ENCODE measurements at places on chromosomes 6 and 20.

DNA sequence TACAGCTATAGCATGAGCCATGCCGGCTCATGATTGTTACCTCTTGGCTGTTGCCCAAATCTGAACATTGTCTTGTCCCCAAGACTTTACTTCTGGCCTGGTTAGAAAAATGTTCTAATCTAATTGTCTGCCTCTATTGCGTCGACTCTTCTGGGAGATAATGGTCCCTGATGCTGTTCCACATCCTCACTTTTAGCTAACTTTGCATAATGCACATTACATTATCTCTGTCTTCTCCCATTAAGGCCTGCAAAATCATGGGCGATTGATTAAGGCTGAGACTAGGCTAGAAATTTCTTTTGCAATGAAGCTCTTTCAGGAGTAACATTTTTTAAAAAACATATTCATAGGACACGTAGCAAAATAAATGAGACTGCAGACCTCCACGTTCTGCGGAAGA is 961.0 kb downstream of the KIF16B start:
- DNase-seq = no peak

- DNase-seq = no peak
Observed at GRCh38 chr6:16781348-16782169, 20.3 kb upstream of the ATXN1 start.

GRCh38 chr6:106557837-106558236 is 71.5 kb downstream of the RTN4IP1 start:
- no peak for DNase-seq

- no peak for DNase-seq
Observed at GRCh38 chr6:108247965-108248536, 12.8 kb downstream of the SNX3 start.

DNA sequence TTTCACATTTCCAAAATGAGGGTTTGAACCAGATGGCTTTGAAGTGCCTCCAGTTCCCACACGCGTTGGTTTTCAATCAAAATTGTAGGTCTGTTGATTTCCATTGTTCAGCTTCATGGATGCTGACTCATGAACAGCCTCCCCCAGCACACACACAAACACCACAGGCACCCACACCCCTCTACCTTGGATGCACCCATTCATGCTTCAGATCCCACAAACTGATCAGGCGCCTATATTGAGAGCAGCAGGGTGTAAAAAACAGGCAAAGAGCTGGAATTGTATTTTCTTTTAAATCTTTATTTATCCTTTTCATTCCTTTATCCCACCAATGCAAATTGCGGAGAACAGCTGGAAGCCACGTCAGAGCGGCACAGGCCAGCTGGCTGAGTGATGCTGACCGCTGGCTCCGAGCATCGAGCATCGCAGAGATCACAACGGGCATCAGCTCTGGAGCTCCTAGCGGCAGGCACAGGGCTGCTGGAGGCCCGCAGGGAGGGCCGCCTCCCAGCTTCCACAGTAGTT is 29.3 kb upstream of the TBC1D7 start:
- DNase-seq = no peak

DNA sequence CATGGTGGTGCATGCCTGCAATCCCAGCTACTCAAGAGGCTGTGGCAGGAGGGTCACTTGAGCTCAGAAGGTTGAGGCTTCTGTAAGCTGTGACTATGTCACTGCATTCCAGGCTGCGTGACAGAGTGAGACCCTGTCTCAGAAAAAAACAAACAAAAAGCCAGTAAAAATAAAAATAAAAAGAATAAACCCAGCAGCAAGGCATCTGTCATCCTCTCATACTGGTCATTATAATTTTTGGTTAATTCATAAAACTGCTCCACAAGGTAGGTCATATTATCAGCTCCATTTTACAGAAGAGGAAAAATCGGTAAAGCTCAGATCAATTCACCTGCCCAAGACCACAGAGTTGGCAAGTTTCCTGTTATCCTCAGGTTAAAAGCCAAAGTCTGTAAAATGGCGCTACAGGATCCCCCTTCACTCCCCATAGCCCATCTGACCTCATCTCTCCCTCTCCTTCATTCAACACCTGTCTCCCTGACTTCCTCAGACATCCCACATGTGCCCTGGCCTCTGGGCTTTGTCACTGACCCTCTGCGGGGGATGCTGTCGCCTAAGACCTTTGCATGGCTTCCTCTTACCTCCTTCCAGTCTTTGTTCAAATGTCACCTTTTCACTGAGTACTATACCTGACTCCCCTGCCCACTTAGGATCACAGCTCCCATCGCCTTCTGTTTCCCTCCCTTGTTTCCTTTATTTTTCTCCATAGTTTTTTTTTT is 213.2 kb upstream of the ZNF217 start:
- DNase-seq = no peak

DNA sequence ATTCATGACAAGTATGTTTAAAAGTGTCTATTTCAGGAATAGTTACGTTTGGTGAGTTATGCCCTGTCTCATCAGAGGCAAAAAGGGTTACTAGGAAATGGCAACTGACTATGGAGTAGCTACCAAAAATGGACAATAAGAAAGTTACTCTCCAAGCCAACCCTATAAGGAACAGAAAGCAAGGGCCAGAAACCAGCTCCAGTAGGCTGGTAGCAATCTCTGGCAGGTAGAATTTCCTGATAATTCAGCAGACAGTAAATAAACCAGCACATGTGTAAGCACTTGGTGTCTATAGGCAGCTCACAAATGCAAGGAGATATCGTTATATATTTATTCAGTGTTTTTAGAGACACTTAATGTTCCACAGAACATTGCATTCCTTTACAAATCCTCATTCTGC is 20.3 kb downstream of the SOX4 start:
- DNase-seq = no peak

DNA sequence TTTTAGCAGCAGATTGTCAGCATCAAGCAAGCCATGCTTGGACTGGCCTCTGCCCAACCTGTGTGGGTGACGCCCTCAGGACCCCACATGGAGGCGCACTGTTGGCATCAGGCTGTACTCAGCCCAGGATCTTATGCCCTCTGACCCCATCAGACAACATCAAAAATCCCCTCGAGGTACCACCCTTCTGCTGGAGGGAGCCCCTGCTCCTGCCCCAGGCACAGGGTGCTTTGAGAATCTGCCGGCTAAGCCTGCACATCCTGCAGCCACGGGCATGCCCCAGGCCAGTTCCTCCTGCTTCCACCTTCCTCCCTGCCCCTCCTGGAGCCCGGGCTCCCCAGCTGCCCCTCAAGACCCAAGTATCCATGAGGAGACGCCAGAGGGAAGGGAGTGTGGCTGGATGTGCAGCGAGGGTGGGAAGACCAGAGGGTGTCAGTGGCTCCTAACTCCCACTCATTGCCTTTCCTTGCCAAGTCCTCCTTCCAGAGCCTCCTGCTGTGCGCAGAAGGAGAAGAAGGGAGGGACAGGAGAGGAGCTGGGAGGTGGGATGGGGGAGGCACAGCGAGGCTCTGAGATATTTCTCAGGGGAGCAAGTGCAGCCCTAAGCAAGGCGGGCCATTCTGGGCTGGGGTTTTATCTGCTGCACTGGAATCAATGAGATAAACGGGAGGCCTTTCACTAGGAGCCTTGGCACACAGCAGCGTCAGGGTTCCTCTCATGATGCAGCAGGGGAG is 77.4 kb upstream of the CST7 start:
- no peak for DNase-seq

GRCh38 chr20:6420336-6420735 is 297.5 kb upstream of the FERMT1 start:
- DNase-seq = no peak

GRCh38 chr6:13838616-13839015 is 24.3 kb upstream of the MCUR1 start:
- DNase-seq = no peak

GRCh38 chr6:106885679-106886078 is 88.8 kb downstream of the CD24 start:
- no peak for DNase-seq

GRCh38 chr20:61802721-61803311 is 262.9 kb downstream of the TAF4 start:
- DNase-seq = no peak

- no peak for DNase-seq
Observed at GRCh38 chr6:21098744-21099143, 494.8 kb upstream of the SOX4 start.

DNA sequence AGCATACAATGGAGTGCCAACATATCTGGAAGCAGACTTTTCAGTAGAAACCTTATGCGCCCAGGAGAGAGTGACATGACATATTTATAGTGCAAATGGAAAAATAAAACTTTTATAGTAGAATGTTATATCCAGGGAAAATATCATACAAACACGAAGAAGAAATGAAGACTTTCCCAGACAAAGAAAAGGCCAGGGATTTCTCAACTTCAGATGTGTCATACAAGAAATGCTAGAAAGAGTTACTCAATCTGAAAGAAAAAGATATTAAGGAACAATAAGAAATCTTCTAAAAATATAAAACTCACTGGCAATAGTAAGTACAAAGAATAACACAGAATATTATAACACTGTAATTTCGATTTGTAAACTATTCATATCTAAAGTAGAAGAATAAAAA is 1269.3 kb downstream of the GRIK2 start:
- DNase-seq = no peak

- no peak for DNase-seq
Observed at GRCh38 chr6:35665573-35665972, 23.1 kb downstream of the FKBP5 start.

DNA sequence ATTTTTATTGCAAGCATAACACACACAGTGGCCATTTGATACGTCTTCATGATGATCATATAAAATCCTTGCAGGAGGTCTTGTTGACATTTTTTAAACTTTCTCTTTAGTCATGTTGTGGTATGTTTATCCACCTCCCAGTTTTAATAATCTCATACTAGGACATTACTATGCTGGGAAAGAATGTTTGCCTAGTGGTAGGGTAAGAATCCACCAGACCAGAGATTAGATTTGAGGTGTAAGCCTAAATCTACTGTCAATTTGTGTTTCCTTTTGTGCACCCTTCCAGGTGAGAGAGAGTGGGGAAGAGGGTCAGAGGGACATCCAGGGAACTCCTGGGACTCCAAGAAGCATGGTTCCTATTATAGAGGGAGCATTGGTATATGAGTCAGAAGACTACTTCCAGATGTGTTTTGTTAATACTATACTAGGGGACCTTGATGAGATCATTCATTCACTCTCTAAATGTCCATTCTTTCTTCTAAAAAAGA is 298.3 kb upstream of the SASH1 start:
- no peak for DNase-seq

GRCh38 chr6:26187981-26188635 is 100.9 kb downstream of the HFE start:
- DNase-seq = no peak

- DNase-seq = no peak
Observed at GRCh38 chr6:112130878-112131277, 43.5 kb downstream of the FAM229B start.

DNA sequence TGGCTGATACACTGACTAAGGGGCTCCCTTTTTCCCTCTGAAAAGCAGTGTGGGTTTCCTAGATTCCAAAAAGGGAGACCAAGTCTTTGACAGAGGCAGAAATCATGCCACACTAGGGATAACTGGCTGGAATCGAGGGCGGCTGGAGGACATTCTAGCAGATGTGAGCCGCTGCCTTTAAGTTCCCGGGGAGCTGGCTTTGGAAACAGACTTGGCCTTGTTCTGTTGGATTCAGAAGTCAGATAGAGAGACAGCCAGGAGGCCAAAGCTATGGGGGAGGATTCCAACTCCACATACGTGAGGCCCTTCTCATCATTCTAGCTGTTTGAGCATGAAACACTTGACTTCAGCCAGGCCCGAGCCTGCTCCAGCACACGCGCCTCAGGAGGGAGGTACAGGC is 109.9 kb upstream of the FOXC1 start:
- no peak for DNase-seq

DNA sequence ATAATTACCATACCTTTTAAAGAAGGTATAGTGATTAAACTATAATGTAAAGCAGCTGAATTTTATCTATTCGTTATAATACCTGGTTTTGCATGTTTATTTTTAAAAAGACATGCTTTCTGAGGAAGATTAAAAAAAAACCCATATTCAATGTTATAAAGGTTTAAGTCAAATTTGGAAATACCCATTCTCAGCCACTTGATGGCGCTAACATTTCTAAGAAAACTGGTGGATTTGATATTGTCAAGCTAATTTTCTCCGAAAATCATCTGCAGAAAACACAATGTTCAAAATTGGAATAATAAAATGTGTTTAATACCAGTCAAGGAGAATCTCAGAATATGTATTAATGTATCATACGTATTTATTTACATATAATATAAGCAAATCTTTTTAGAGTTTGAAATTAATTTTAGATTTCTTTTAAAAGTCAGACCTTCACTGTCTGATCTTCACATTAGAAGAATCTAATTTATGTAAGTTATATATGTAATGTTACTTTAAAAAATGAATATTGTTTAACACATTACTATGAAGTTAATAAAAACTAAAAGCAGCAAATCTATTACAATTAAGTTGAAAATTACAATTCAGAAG is 35.0 kb downstream of the SHPRH start:
- no peak for DNase-seq

- DNase-seq = no peak
Observed at GRCh38 chr6:157812425-157813171, 10.4 kb upstream of the SNX9 start.

- DNase-seq = no peak
Observed at GRCh38 chr20:57400821-57401564, 9.8 kb downstream of the RBM38 start.

GRCh38 chr20:208942-209566 is 18.0 kb upstream of the DEFB129 start:
- no peak for DNase-seq

DNA sequence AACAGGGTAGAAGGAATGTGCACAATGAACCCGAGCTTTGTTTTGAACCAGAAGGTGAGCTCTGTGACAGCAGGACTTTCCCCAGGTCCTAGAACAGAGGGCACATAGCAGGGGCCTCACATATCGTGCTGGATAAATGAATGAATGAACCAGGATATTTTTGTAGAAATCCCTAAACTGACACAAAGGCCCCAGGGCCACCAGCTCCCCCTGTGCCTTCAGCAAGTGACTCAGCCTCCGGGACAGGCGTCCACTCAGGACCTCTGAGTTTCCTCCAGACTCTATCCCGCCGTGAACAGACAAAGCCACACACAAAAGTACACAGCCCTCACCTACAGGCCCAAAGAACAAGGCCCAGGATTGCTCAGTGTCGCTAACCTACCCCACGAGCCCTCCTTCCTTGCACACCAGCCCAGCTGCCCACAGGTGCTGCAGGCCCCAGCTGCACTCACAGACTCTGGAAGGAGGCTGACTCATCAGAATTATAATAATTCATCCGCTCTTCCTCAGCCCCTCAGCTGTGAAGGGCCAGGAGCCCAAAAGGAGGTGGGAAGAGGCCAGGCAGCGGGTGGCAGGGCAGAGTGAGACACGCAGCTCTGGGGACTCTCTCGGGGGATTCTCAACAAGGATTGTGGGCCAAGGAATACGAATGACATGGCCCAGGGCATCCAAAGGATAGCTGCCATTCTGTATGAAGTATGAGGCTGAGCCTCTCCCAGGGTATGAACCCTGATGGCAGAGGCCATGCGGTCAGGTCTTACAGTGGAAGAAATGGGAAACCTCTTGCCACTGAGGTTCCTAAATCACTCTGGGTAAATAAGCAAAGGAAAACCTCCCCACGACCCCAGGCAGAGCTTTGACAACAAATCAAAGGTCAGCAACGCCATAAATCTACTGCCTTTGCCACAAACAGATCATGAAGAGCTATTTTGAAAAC is 40.9 kb downstream of the SUMO4 start:
- DNase-seq = no peak
